ENCODE measurements at places on chromosomes 13 and 19.

- no peak for DNase-seq
Measured at GRCh38 chr13:113931841-113932459, 41.9 kb downstream of the C13orf46 start.

GRCh38 chr13:35349673-35350278, 126.7 kb downstream of the MAB21L1 start:
- no peak for DNase-seq

DNA sequence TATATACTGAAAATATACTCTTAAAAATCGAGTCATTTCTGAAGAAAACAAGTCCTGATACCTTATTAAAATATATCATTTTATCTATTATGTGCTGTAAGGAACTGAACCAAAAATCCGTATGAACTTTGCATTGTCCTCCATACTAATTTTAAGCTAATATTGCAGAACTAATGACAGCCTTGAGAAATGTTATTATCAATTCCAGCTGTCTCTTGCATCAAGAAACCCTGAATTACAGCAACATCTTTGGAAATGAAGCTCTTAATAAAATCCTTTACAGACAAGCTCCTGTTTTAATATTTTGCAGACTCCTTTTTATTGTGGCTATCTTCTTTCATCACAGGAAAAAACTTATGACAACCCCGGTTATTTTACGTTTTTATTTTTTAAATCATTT, 1335.3 kb downstream of the EFNB2 start:
- no peak for DNase-seq

- no peak for DNase-seq
Measured at GRCh38 chr19:46900341-46900740, 39.5 kb downstream of the ARHGAP35 start.

DNA sequence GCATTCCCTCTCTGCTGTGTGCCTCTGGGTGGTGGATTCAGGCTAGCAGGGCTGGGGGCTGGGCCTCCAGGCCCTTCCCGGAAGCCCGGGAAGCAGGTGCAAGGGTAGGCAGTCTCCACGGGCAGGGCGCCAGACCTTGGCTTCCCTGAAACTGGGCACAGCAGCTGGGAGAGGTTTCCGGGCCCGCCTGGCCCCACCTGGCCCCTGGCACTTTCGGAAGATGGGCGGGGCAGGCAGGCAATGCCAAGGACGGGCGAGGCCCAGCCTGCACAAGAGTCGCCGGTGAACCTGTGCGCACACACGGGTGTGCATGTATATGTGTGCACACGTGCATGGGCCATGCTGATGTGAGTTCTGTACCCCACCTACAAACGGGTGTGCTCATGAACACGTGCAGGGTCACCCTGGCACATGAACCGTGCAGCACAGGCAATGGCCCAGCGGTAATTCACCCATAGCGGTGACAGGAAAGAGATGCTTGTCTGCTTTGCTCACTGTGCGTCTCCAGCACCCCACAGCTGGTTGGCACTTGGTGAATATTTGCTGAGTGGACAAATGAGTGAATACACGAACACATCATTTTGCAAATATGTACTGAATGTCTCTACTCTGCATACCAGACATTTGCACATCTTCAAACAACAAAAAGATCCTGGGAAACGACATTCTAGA, 15.3 kb downstream of the GADD45B start:
- DNase-seq = no peak

- peak; percentile 87 for DNase-seq
Measured at GRCh38 chr19:46634045-46634655, 1.9 kb downstream of the GNG8 start.

DNA sequence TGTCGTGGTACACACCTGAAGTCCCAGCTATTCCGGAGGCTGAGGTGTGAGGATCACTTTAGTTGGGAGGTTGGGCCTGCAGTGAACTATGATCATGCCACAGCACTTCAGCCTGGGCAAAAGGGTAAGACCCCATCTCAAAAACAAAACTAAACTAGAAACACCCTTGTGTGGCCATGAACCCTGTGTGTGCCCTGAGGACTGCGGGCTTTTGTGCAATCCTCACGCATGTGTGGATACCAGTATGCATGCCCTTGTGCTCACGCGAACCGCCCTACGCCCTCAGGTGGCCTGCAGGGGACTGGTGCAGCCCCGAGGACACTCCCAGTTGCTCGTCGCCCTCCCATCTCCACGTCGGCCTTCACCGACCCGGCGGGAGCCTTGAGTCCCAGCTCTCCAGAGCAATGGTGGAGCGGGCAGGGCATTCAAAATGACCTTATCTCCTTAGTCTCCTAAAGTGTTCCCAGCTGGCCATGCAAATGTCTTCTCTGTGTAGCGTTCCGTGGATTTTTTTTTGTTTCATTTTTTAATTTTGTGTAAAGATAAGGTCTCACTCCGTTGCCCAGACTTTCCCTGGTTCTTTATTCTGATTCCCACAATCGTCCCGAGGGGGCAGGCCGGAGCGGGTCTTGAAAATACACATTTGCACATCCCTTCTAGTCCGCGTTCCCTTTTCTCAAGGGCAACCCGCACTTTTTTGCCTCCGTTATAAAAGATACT, 868 bp upstream of the EGLN2 start:
- DNase-seq = peak; percentile 39

GRCh38 chr13:95418946-95419345, 117.7 kb upstream of the ABCC4 start:
- DNase-seq = no peak

GRCh38 chr19:30492586-30493270, 120.5 kb downstream of the ZNF536 start:
- DNase-seq = no peak

- DNase-seq = no peak
Measured at GRCh38 chr19:40585982-40586422, 9.3 kb downstream of the SHKBP1 start.

DNA sequence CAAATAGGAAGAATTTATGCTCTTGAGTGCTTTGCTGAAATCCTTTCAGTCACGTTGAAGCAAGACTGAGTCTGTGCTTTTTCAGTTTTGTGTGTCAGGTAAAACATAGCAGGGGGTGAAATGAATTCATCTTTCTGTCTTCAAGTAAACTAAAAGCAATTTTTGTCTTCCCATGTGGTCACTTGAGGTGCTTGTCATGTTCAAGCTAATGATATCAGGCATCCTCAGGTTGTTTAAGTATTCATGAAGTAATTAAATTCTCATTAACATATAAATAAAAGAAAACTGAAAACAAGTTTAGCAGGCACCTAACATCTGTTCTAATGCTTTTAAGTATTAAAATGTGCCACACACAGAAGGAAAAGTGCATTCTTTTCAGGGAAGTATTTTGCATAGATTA, 2701.3 kb downstream of the PCDH9 start:
- DNase-seq = no peak

DNA sequence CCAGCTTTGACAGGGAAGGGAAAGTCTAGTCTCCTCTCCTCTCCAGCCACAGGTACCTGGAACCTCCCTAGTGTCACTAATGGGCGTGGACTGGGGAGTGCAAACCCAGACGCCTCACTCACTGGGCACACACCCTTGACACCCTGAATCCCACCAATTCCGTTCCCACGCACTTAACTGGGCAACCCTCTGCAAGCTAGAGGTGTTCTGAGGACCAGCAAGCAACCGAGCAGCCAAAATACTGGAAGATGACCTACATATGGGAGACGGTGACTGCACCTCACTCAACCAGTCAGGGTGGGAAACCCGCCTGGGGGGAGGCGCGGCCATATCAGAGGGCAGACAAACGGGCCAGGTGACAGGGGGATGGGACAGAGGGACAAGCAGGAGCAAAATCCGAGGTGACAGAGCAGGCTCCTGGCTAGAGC, 991 bp downstream of the ABHD17A start:
- no peak for DNase-seq

- DNase-seq = no peak
Measured at GRCh38 chr19:49844138-49845095, 6.5 kb upstream of the PTOV1 start.

- no peak for DNase-seq
Measured at GRCh38 chr19:39602224-39602623, at the start of gene LGALS13. TSS of gene LGALS13 (plus strand) at chr19:39602524. CDS start at chr19:39602569, 45 bp downstream.

GRCh38 chr19:16359074-16359473, 34.4 kb downstream of the KLF2 start:
- DNase-seq = no peak

GRCh38 chr19:10863107-10863717, 8.1 kb upstream of the CARM1 start:
- DNase-seq = no peak

- no peak for DNase-seq
Measured at GRCh38 chr13:81874253-81874652, 1533.3 kb upstream of the SPRY2 start.

DNA sequence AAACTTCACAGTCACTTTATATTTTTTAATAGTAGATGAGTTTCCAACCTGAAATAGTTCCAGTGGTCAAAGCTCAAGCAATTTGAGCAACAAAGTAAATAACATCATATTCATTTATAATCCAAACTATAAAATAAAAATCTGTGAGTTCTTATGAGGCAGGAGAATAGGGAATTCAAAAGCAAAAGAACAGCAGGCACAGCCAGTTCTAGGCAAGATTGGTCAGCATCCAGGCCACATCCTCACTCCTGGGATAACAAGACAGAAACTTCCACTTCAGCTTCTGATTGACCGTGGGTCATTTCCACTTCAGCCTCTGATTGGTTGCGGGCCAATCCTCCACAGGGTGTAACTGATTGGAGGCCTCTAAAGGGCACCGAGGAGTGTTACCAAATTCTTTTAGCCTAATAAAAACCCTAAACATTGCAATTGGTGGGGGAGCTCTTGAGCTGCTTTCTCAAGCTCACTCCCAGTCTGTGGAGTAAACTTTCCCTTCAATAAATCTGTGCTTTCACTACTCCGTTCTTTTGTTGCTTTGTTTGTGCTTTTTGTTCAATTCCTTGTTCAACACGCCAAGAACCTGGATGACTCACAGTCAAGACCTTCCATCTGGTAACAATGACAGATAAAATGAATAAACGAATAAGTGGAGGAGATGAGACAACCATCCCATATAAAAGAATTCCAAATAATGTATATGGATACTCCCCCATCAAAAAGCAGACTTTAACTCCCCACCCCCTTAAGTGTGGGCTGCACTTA, 42.6 kb upstream of the AMER2 start:
- DNase-seq = no peak

- DNase-seq = no peak
Measured at GRCh38 chr13:91135376-91135775, 212.1 kb upstream of the MIR17HG start.

DNA sequence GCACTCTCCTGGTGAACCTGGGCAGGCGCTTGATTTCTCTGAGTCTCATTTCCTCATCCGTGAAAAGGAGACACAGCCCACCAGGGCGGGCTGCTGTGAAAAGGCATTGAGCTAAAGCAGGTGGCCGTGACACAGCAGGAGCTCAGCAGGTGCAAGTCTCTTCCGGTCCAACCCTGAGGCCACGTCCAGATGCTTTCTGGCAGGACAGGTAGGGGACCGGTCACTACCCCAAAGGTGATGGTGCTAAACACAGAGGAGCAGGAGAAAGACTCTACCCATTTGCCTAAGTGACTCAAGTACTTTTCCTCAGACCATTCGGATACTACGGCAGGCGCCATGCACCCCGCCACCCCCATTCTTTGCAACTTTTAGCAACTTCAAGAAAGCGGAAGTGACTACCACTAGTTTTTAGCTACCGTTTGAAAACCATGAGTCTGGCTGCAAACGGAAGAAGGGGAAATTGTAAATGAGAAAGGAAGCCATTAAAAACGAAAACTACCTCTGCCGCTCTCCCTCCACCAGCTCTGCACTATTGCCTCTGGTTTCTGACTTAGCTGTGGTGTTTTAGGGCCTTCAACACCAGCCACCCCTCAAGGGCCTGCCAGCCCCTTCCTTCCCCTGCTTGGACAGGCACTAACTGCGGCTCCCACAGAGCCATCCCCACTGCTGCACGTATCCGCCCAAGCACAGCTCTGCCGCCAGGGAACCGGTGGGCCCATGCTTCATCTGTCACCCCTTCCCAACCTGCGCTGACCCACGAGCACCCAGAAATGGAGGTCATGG, 4.8 kb downstream of the PPP6R1 start:
- DNase-seq = peak; percentile 76

- no peak for DNase-seq
Measured at GRCh38 chr13:97333983-97334382, 100.0 kb upstream of the RAP2A start.

All from T-helper 2 cell (primary cell).